CD4-positive, alpha-beta memory T cell (primary cell): ENCODE measurements at places on chromosomes 5 and 9. TPM values are rescaled to one million over a fixed set of nuclear protein-coding genes. Genes with fewer than 3 reads are reported as not detected.

DNA sequence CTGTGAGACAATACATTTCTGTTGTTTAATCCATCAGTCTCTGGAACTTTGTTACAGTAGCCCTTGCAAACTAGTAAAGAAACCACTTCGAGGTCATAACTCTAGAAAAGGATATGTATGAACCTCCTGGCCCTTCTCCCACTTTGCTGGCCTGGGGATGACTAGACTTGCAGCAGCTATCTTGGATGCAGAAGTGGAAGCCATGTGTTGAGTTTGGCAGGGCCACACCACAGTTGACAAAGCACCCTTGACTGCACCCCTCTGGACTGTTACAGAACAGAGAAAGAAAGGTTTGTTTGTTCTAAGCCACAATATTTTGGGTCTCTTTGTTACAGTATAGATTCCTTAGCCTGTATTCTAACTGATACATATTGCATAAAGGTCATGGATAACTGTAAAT, 183.2 kb upstream of the TAS2R1 start:
- no peak for DNase-seq

GRCh38 chr5:149188383-149188782, 47.1 kb downstream of the ABLIM3 start:
- DNase-seq = no peak

- DNase-seq = no peak
Measured at GRCh38 chr5:170248172-170248930, 15.6 kb downstream of the C5orf58 start.

The FBXL7 gene
- polyA plus RNA-seq = not detected

The ZFR gene
- 102 TPM for polyA plus RNA-seq

DNA sequence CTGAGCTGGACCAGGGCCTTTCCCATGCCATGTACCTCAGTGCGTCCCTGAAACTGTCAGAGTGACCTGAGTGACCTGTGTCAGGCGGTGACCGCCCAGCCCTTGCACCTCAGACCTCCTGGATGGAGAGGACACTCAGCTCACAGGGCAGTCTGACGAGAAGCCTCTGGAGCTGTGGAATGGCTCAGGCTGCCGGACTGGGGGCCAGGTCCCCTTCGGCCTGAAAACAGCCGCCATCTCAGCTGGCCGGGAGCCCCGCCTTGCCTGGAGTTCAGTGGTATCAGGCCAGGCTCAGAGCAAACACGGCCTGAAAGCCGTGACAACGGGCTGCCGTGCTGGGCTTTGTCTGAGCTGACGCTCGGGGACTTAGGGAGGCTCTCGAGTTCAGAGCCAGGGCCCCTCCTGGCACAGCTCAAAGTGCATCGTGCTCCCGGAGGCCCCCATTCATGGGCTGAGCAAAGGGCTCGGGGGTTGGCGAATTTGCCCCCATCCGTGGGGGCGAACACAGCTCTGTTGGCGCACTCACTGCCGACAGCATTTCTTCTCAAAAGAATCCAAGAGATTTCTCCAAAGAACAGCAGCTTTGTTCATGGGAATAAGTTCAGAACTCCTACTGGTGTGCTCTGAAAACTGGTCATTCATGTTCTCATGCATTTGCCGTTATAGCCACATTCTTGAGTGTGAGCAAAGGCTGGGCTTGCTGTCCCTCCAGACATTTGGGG, 8.4 kb upstream of the SLC9A3 start:
- no peak for DNase-seq

DNA sequence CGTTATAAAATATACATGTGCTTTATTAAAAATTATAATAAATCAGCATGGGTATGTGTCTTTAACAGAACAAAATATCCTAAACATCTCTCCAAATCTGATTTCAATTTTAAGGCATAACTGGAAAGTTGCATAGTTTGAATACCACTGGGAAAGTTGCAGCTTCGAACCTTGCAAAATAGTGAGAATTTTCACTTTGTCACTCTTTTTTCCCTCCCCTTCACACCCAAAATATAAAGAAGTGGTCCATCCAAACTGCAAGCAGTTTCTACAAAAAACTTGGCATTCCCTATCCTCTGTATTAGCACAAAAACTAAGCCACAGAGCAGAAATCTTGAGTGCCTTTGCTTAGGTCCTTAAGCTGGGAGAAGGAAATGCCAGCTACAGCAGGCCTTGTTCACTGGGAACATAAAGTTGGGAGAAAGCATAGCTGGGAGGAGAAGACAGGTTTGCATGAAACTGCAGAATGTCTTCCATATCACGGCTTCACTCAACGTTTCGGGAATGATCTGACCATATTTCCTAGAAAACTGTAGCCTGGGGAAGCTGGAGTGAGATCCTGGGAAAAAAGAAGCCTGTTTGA, 400.3 kb downstream of the EBF1 start:
- DNase-seq = no peak

- DNase-seq = no peak
Measured at GRCh38 chr5:116562669-116563068, 12.0 kb downstream of the SEMA6A start.

DNA sequence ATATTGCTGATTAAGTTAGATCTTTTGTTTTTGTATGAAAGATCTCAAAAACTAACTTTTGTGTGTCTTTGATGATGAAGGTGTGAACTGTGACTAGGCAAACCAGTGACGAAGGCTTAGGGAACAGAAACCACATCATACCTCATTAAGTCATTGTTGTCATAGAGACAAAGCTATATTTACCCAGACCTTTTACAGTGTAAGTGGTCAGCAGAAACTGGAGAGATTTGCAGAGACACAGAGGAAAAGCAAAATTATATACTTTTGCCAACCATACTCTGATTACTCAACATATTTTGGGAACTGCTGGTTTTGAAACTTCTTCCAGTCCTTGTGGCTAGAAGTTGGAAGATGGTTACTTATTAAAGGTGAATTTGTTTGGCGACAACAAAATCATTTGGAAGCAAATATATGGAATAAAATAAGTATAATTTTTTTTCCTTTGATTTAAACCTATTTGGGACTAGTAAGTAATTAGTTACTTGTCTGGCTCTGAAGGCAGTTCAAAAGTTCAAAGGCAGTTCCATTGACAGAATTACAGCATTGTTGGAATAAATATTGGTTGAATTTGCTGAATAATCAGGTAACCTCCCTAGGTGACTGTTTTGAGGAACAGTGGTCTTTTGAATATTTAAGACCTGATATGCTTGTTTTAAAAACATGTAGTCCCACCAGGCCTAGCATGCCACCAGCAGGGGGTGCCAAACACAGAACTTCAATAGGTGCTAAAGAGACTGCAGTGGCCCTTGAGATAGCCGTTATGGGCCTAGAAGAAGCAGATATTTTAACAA, 103.8 kb downstream of the RPS23 start:
- DNase-seq = peak; percentile 43

The PCDHB5 gene
- polyA plus RNA-seq = not detected
